AG04450 (cell line): ENCODE measurements at places on chromosomes 7 and 10.

DNA sequence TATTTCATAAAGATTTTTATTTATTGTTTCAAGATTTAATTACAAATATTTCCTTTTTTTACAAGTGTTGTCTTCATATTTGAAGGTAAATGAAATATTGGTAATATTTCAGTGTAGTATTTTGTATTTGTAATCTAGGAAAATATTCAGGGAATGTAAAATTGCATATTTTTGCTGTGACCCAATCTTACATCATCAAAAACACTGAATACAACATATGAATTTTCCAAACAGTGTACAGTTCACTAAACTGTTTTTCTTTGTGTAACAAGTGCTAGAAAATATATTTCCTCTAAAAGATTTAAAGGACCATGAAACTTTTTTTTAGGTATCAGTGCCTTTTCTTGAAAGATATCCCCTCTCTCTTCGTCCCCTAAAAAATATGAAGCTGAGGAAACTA, 251.9 kb upstream of the KCND2 start:
- no peak for DNase-seq

GRCh38 chr10:11679946-11680345, 62.2 kb upstream of the ECHDC3 start:
- no peak for DNase-seq

DNA sequence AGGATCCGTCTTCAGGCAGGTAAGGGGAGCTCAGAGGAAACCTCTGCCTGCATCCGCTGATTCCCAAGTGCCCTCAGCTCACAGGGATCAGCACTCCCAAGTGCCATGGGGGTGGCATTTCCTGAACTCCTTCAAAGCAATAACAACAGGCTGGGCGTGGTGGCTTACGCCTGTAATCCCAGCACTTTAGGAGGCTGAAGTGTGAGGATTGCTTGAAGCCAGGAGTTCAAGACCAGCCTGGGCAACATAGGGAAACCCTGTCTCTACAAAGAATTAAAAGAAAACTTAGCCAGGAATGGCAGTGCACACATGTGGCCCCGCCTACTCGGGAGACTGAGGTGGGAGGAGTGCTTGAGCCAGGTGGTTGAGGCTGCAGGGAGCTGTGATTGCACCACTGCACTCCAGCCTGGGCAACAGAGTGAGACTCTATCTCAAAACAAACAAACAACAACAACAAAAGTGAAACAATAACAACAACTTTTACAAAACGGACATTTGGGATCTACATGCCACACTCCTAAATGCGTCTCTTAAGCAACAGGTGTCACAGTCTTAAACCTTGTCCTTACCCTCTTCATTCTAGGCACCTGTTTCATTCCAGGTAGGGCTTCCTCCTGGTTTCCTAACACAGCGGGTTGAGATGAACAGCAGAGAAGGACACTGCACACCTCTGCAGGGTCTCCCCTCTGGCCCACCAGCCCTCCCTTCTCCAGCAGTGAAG, 73.8 kb downstream of the PAXIP1 start:
- no peak for DNase-seq

DNA sequence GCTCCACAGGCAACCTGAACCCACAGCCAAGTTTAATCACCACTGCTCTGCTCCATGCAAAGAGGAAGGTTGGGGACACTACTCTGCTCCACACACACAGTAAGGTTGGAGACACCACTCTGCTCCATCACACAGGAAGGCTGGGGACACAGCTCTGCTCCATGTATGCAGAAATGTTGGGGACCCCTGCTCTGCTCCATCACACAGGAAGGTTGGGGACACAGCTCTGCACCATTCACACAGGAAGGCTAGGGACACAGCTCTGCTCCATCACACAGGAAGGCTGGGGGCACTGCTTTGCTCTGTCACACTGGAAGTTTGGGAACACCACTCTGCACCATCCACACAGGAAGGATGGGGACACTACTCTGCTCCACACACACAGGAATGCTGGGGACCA, 14.8 kb upstream of the ADARB2 start:
- DNase-seq, result no peak

DNA sequence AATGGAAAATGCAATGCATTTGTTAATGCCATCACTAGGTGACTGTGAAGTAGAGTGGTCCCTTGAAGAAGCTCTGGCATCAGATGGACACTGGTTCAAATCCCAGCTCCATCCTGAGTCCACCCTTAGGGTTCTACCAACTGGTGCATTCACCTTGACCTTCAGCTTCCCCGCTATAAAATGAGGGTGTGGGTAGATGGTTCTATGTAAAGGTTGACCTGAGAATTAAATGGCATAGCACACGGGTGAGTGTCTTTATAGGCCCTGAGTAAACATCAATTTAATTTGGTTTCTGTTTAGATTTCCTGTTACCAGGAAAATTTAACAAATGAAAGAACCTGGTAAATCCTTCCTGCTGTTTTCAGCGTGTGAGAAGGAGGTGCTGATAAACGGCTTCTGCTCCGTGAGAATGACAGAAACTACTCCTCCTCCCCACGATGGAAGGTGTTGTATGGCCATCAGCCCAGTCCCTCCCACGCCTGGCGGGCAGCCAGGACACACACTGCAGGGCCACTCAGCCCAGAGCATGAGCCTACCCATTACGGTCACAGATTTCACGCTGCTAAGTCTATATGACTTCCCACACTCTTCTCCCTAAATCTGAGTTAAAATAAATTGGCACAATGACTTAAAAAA, 210.1 kb downstream of the TNS3 start:
- DNase-seq, result no peak
